ENCODE measurements at places on chromosomes 13 and 19. TPM values are rescaled to one million over a fixed set of nuclear protein-coding genes. Genes with fewer than 3 reads are reported as not detected.

GJB2 gene
- 5.1 TPM for total RNA-seq

MISP3 gene
- total RNA-seq: 2.5 TPM

ATP4A gene
- not detected for total RNA-seq

- H3K4me1 ChIP-seq: peaks cover 21% of the 10 kb centered on the region
- DNase-seq: no peak
- no peak overlapping the region for H3K4me3 ChIP-seq
- H3K27ac ChIP-seq: no peak overlapping the region
Observed at GRCh38 chr13:97268772-97269171, 46.6 kb downstream of the MBNL2 start.

- no peak overlapping the region for H3K27ac ChIP-seq
- H3K4me1 ChIP-seq: no peaks in the 10 kb centered on the region
- H3K36me3 ChIP-seq: no peaks in the 10 kb centered on the region
- no peak overlapping the region for H3K4me3 ChIP-seq
- no peak for DNase-seq
- H3K27me3 ChIP-seq: peaks cover 3% of the 10 kb centered on the region
Observed at GRCh38 chr13:25707726-25708125, 336.0 kb downstream of the ATP8A2 start.

LAIR2 gene
- total RNA-seq: not detected

- peak overlapping the region; percentile 97 for H3K27ac ChIP-seq
- H3K27me3 ChIP-seq: no peaks in the 10 kb centered on the region
- H3K4me1 ChIP-seq: peaks cover 56% of the 10 kb centered on the region
- peaks cover 12% of the 10 kb centered on the region for H3K36me3 ChIP-seq
- DNase-seq: peak; percentile 90
Observed at GRCh38 chr19:40612831-40613689, 11.9 kb downstream of the LTBP4 start.

ZNF665 gene
- total RNA-seq: 4.8 TPM

GRCh38 chr13:110965038-110965754 is 50.3 kb upstream of the ANKRD10 start:
- peak; percentile 64 for DNase-seq
- peak overlapping the region; percentile 25 for H3K4me3 ChIP-seq
- H3K27me3 ChIP-seq: peaks cover 6% of the 10 kb centered on the region
- peaks cover 25% of the 10 kb centered on the region for H3K4me1 ChIP-seq
- H3K27ac ChIP-seq: peak overlapping the region; percentile 81
- peaks cover 37% of the 10 kb centered on the region for H3K36me3 ChIP-seq

SLITRK1 gene
- not detected for total RNA-seq

EMC10 gene
- 37.6 TPM for total RNA-seq

DNA sequence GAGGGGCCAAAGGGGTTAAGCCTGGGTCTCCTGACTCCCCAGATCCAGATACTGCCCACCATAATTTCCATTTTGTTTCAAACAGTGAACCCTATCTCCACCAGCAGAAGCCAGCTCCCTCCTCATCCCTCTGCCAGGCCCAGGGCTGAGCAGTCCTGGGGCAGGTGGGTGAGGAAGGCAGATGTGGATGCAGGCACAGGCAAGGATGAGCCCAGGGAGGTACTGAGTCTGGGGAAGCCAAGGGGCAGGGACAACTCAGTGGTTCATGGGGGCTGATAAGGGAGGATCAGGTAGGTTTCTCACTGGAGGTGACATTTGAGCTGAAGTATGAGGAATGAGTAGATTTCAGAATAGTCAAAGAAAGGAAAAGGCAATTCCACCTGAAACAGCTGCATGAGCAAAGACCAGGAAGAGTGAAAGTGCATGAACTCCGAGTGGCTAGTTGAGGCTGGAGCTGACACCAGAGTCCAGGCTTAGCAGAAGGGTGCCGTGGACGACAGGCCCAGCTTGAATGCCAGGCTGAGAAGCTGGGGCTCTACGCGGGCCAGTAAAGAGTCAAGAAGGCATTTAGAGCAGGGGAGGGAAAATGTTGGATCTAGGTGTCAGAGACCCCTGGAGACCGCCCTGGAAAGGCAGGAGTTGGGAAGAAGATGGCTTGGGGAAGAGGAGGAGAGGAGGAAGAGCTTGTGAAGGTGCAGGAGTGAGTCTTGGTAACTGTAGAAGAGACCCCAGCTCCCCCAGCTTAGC is 10.3 kb downstream of the CIC start:
- peaks cover 59% of the 10 kb centered on the region for H3K4me1 ChIP-seq
- no peak for DNase-seq
- no peak overlapping the region for H3K4me3 ChIP-seq

Measured in activated CD4-positive, alpha-beta memory T cell treated with anti-CD3 and anti-CD28 coated beads for 36 hours (primary cell).